ENCODE measurements at places on chromosomes 2 and 18. TPM values are rescaled to one million over a fixed set of nuclear protein-coding genes. Genes with fewer than 3 reads are reported as not detected.

Gene ABCB11
- not detected for total RNA-seq

Gene ATAD2B
- total RNA-seq: 30.7 TPM

Gene SP140
- total RNA-seq: 55.1 TPM

Gene LANCL1
- 23.3 TPM for total RNA-seq

- H3K36me3 ChIP-seq: no peaks in the 10 kb centered on the region
- H3K27ac ChIP-seq: no peak overlapping the region
- peaks cover 36% of the 10 kb centered on the region for H3K4me1 ChIP-seq
- no peak overlapping the region for H3K4me3 ChIP-seq
Measured at GRCh38 chr18:48803951-48804855, 146.6 kb downstream of the SMAD7 start.

GRCh38 chr2:234326694-234327093 is 170.2 kb downstream of the ARL4C start:
- no peak overlapping the region for H3K27ac ChIP-seq
- no peaks in the 10 kb centered on the region for H3K27me3 ChIP-seq
- no peaks in the 10 kb centered on the region for H3K36me3 ChIP-seq
- H3K4me3 ChIP-seq: no peak overlapping the region
- peaks cover 13% of the 10 kb centered on the region for H3K4me1 ChIP-seq
- DNase-seq: no peak

DNA sequence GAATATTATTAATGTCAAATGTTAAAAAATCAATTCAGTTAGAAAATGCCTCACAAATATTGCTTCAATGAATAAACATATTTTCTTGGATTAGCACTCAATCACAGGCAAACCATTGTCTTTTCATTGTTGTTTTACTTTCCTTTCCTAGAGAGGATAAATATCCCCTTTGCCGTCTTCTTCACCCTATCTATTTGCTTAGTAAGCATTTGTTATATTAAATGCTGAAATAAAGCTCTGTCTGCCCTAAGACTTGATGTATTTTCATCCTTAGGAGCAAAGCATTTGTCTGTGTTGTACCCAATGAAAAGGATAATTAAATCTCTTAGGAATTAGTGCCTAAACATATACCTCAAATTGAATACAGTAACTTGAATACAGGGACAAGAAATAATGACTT is 1071.2 kb upstream of the GYPC start:
- no peaks in the 10 kb centered on the region for H3K27me3 ChIP-seq
- H3K4me1 ChIP-seq: no peaks in the 10 kb centered on the region
- H3K27ac ChIP-seq: no peak overlapping the region
- no peak overlapping the region for H3K4me3 ChIP-seq
- DNase-seq: no peak
